ENCODE measurements at places on chromosomes 2 and 18. TPM values are rescaled to one million over a fixed set of nuclear protein-coding genes. Genes with fewer than 3 reads are reported as not detected.
A peak's percentile ranks its signal among the peaks of the same experiment; 100 is the strongest.

CRYBA2 gene
- polyA plus RNA-seq = 0.26 TPM

LOXL3 gene
- 130 TPM for polyA plus RNA-seq

POMC gene
- polyA plus RNA-seq = 0.27 TPM

UGT1A6 gene
- polyA plus RNA-seq = 0.11 TPM

CCDC93 gene
- 17.3 TPM for polyA plus RNA-seq

- DNase-seq = no peak
Measured at GRCh38 chr2:144331674-144332355, 188.1 kb downstream of the ZEB2 start.

DNA sequence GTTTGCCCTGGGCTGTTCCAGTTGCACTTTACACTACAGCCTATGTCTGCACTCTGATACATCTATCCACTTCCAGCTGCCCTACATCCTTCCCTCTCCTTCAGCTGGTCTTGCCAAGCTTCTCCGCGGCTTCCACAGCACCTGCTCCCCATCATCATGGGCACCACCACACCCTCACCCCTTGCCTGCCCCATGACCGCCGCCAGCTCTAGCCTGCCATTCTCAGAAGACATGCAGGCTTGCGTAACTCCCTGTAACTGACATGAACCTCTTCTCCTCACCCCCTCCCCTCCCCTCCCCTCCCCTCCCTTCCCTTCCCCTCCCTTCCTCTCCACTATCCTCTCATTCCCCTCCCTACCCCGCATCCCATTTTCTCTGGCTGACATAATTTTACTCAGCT is 46.0 kb downstream of the PAX8 start:
- DNase-seq = no peak

DNA sequence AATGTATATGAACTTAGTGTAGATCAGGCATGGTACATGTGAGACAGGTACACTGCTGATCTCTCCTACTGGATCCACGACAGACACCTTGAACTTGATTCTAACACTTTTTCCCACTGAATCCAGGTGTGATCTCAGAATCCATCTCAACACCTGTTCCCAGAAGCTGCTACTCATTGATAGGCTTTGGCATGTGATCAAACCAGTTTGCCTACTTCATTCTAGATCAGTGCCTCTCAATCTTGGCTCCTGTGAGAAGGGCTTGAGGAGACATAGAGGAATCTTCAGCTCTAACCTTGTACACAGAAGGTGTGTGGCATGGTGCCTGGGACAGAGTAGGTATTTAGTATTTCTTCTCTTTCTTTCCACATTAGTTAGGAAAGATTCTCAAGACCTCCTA is 212.3 kb upstream of the ATP5MC3 start:
- DNase-seq = no peak

DNA sequence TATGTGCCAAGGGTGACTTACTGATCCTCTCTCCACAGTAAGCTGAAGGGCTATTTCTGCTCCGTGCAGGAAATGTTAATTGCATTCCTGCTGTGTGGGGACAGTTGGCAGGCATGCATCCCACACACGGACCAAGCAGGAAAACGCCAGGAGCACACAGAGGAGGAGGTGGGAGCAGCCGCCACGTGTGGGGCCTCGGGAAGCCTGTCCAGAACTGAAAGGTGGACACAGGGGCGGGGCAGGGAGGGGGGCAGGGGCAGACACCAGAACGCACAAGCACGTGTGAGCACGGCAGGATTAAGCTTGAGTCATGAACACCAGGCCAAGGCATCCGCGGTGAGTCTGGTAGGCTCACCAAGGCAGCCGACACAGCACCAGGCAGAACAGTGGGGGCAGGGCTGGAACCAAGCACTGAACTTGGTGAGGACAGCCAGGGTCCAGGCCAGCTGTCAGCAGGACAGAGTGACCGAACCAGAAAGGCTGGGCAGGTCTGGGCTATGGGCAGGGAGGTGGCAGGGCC is 177.1 kb downstream of the EIPR1 start:
- peak; percentile 12 for DNase-seq

DNA sequence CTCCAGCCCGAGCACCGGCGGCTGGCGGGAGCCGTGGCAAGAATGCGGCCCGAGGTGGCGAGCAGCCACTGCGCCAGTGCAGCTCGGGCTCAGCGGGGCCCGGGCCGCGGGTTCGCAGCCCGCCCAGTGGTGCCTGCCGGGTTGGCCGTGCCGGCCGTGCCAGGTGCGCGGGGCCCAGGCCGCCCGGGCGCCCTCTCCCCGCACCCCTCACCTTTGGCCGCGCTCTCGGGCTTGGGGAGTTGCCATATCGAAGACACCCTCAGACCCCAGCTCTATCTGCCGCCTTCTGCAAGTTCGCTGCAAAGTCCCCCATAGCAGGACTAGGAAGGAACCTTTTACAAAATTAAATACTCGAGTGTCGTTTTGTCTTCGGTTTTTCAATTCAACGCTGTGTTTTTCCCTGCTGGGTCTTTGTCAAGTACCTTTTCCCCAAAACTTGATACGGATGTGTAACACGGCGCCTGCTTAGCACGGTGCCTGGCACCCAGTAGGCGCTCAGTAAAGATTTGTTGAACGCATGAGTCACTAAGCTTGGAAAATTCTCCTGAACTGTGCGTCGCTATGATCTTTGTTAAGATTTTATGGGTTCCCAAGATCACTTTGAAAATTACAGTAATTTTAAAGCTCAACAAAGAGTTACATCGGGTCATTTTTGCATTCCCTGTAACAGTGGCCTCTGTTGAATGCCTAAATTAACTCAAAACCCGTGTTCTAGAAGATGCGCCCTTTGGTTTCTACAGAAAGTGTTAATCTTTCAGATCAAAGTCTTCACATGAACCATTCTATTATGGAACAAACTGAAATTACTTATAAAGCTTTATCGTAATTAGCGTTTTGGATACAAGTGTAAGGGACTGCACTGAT is 750 bp downstream of the STRADB start:
- DNase-seq = no peak

DNA sequence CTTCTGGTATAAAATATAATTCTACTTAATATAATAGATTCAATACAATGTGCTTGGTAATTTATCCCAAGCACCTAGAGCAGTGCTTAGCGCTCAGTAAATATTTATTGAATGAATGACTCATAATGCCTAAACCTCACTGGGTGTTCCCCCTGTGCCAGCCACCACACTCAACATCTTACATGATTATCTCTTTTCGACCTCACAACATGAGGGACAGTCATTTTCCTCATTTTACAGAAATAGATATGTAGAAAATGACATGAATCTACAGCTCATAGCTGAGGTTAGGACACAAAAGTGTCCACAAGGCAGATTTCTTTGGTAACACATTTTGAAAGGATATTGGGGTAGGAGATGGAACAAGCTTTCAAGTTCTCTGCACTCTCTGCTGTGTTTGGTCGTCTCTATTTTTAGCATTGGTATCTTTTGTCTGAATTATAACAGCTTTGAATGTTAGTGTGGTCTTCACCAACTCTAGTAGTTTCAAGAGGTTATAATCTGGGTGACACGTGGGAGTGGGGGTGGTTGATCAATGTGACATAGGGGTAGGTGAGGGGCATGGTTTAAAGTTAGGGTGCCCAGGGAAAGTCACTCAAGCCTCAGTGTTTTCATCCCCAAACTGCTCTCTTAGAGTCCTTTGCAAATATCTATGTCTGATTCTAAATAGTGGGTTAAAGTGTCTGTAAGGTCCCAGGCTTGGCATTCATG is 9.8 kb downstream of the MYOM1 start:
- DNase-seq = no peak

DNA sequence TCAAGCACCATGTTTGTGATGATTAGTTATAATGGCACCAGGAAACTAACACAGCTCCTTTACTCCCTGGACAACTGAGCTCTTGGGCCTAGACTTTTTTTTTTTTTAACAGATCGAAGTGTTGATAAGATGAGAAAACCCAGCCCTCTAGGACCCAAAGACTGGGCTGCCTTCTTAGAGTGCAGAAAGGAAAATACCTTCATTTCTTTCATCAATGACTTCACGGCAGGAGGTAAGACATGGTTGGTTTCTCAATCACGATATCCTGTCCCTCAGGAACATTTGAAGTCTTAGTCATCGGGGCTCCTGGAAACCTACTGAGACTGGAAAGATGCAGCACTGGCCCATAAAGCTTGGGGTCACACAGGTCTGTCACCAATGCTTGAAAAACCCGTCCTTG is 84.7 kb downstream of the TNFRSF11A start:
- no peak for DNase-seq

GRCh38 chr2:215590010-215590745 is 154.3 kb upstream of the FN1 start:
- DNase-seq = no peak

DNA sequence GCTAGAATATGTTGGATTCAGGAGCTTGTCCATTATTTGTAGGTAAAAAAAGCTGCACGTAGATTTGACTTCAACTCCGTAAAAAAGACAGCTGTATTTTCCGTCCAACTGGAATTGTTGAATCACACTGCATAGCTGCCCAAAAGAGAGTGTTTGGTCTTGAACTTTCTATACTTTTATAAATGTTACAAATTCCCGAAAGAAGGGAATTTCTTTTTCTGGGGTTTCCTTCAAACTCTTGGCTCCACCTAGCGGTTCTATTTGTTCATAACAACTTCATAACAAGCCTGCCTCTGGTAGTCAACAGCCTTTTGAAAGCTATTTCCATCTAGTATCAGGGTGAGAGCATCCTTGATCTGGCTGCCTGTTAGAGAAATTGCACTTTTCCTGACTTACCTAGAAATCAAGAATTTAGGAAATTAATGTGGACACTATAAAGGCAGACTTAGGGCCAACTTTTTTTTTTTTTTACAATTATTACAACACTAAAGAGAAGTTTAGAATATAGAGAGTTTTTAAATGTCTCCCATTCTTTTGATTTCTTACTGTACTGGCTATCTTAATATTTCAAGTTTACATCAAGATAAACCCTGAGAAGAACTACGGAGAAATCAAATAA is 48.1 kb downstream of the TMEM185B start:
- peak; percentile 2 for DNase-seq

- no peak for DNase-seq
Measured at GRCh38 chr2:18498531-18498930, 61.9 kb downstream of the RDH14 start.

GRCh38 chr2:151156431-151156830 is 105.2 kb downstream of the RBM43 start:
- DNase-seq = no peak
